ENCODE measurements at places on chromosomes 3 and 15. TPM values are rescaled to one million over a fixed set of nuclear protein-coding genes. Genes with fewer than 3 reads are reported as not detected.

GRCh38 chr15:45795440-45796069 lies 160.7 kb downstream of the SQOR start:
- DNase-seq: no peak

- no peak for DNase-seq
These were observed 22.1 kb downstream of the MAP2K1 start for GRCh38 chr15:66408675-66409282.

- no peak for DNase-seq
These were observed 380.9 kb downstream of the EDEM1 start for GRCh38 chr3:5568451-5568850.

IGF1R gene
- 146 TPM for total RNA-seq

DNA sequence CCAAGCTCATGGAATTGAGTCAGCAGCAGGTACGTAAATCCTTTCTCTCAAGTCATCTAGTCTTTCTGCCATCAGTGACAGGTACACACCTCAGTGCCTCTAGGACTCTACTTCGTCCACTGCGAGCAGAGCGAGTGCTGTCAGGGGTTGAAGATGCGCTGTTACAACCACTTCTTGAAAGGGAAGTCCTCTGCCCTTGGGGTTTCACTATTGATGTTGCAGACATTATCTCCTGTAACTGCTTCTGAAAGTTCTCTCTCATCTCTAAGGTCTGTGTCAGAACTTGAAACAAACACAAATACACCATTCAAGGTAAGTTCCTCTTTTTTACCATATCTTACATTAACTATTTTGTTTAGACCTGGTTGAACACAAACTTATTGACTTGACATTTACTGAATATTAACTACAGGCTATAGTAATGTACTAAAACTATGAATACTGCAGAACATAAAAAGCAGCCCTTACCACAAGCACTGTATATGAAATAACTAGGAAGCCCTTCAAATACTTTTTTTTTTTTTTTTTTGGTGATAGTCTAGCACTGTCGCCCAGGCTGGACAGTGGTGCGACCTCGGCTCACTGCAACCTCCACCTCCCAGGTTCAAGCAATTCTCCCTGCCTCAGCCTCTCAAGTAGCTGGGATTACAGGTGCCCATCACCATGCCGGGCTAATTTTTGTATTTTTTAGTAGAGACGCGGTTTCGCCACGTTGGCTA lies 41.5 kb downstream of the TOPBP1 start:
- DNase-seq: no peak

- no peak for DNase-seq
These were observed 5.6 kb downstream of the CD96 start for GRCh38 chr3:111547631-111548030.

- DNase-seq: peak; percentile 35
These were observed 28.3 kb downstream of the MITF start for GRCh38 chr3:69767571-69767970.

DNA sequence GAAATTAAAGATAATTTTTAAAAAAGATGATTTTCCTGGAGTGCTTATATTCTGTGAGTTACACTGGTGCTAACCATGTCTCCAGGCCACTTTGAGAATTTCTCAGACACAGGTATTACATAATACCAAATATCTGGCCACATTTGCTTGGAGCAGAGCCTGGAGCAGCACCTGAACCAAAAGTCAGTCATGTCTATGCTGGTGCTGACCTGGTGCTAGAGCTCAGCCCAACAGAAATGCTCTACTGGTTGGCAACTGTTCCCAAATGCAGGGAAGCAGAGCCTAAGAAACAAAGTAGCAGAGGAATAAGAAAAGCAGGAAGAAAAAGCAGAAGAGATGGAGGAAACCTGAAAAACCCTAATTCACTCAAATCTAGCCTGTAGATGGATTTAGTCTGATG lies 135.7 kb upstream of the SLC7A14 start:
- DNase-seq: peak; percentile 25

- DNase-seq: no peak
These were observed 8.7 kb upstream of the WNT7A start for GRCh38 chr3:13888576-13888975.

DNA sequence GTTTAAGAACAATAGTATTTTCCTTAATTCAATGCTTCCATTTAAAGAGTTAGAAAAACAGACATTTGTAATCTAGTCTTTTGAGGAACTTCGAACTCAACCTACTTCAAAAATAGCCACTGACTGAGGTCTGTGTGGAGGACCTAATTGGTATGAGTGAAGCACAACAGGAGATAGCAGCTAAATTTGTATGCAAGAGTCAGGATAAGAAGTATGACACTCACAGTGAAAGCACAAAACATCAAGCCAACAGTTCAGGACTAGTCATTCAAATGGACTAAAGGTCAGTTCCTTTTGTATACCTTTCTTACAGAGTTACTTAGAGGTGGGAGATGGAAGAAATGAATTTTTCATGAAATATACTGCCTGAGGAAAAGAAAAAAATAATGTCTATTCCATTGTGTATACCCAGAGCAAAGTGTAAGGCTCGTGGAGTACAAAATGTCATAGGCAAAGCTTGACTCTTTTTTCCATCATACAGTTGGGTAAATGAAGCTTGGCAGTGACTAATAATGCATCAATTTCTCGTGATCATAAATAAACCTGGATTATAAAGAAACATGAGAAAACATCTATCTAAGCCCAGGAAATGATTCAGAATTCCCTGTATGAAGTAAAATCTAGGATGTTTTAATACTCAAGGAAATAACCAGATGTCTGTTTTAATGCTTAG lies 1005.2 kb upstream of the CADM2 start:
- DNase-seq: no peak

ALG1L2 gene
- total RNA-seq: 1.7 TPM

DNA sequence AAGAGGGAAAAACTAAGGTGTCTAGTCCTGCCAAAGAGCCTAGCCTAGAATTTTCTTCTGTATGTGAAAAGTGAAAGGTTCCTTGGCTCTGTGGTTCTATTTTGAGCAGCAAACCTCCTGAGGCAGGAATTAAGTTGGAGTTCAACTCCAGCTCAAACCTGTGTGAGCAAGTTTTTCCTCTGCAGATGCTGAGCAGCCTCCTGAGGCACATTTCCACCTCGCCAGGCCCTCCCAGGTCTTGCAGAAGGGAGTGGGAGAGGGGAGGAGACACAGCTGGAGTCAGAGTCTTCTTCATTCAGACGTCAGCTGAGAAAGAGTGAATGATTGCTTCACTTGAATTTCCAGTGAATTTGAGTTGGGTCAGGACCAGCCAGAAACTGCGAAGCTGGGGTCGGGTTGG lies 69.5 kb upstream of the ETV5 start:
- DNase-seq: no peak

DNA sequence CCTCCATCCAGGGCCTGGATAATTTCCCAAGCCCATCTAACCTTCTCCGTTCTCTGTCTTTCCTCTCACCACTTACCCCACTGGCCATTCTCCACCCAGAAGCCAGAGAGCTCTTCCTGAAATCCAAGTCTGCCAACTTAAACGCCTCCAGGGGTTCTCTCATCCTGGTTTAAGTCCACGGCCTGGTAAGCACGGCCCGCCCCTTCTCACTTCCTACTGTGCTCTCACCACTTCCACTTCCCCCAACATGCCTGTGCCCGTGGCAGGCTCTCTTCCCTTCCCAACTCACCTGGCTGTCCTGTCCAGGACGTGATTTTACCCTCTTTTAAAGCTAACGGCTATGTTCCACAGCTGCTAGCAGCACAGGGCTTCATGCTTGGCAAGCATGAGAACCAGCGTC lies 1.7 kb upstream of the CX3CR1 start:
- DNase-seq: no peak

GRCh38 chr3:195209083-195209846 lies 61.7 kb downstream of the XXYLT1 start:
- no peak for DNase-seq

KY gene
- total RNA-seq: 9.1 TPM

- DNase-seq: no peak
These were observed 36.5 kb downstream of the DET1 start for GRCh38 chr15:88509964-88510363.

XXYLT1 gene
- 14.6 TPM for total RNA-seq

TRIM71 gene
- 0.13 TPM for total RNA-seq

LRRC57 gene
- 19.8 TPM for total RNA-seq

SELENOT gene
- 154 TPM for total RNA-seq

GRCh38 chr3:65251375-65251774 lies 563.6 kb upstream of the ADAMTS9 start:
- no peak for DNase-seq

- no peak for DNase-seq
These were observed 25.5 kb upstream of the FLNB start for GRCh38 chr3:57982561-57983243.

DNA sequence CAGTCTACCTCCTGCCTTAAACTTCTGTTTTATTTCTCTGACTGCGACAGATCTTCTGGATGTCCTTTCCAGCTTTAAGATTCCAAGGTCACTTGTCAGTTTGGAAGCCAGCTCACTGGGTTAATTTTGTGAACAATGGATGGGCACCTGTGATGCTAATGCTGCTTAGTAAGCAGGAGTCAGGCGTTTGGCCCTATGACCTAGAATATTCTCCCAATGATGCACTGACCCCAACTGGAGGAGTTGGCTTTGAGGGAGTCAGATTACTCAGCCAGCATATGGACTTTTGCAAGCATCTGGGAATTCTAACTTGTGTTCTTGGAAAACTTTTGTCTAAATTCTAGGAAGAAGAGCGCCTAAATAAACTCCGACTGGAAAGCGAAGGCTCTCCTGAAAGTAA lies 28.1 kb downstream of the HACD3 start:
- no peak for DNase-seq

DNA sequence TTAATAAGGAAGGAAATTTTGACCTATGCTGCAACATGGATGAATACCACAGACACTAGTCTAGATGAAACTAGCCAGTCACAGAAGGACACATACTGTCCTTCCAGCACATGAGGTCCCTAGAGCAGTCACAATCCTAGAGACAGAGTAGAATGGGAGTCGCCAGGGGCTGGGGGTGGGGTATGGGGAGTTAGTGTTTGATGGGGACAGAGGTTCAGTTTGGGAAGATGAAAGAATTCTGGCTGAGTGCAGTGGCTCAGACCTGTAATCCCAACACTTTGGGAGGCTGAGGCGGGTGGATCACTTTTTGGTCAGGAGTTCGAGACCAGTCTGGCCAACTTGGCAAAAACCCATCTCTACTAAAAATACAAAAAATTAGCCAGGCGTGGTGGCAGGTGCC lies 99.2 kb downstream of the TPRA1 start:
- no peak for DNase-seq
